NCI-H526 treated with DMSO at 0.1 percent for 48 hours (cell line): ENCODE measurements at places on chromosomes 16 and 17.

GRCh38 chr16:51228097-51228659 lies 77.1 kb upstream of the SALL1 start:
- no peak for DNase-seq

DNA sequence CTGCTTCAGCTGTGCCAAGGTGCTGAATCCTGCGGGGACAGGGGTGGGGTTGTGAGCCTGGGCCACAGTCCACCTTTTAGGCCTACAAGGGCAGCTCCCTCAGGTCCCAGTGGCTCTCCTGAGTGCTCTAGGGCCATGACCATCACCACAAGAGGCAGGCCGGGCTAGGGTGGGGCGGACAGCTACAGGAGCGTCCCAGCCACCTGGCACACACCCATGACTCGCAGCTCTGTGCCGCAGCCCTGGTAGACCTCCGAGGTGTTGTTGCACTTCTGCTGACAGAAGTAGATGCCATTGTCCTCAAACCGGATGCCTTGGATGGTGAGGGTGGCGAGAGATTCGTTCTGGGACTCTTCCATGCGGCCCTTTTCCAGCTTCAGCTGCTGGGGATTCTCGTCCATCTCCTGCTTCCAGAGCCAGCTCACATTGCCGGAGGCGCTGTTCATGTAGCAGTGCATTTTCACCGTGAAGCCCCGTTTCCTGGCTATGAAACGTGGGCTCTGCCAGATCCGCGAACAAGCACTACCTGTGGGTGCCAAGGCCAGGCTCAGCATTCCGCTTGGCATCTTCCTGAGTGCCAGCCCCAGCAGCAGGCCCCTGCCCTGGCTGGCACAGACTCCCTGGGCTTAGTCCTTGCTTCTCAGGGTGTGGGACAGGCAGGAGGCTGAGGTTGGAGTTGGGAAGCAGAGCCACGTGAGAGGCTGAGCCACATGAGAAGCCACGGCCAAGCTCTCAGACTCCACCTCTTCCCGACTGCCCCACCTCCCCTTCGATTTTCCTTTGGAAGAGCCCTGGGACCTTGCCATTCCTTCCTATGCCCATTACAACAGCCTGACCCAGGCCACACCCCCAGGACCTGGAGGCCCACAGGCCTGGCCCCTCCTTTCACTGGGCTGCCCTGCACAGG lies 2.0 kb downstream of the CD79B start:
- DNase-seq: no peak

GRCh38 chr17:37182786-37183465 lies 192.9 kb upstream of the C17orf78 start:
- DNase-seq: no peak

DNA sequence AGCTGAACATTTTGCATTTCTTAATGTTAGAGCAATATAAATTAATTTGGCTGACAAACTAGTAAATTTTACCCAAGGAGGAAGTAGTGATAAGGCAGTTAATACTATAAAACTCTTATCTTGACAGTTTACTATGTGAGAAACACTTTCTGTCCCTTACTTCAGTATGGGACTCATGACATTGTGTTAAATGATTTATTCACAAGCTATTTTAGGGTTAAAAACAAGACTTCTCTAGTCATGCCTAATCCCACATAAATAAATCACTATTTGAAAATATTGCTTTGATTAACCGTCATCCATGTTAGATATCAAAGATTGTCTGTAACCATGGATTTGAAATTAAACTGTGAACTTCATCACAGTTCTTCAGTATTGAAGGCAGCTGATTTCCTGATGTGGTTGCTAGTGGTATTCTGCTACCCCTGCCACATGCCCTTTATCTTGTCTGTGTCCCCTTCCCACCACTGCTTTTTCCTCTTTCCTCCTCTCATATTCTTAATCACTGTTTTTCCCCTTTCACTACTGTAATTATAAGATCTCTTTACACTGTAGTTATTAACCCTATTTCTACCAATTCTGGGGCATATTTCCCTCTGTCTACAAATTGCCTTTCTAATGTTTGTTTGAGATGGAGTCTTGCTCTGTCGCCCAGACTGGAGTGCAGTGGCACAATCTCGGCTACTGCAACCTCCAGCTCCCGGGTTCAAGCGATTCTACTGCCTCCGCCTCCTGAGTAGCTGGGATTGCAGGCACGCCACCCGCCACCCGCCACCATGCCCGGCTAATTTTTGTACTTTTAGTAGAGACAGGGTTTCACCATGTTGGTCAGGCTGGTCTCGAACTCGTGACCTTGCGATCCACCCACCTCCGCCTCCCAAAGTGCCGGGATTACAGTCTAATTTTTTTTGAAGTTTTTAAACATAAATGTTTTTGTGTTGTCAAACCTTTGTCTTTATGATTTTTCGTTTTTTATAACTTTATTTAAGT lies 95.6 kb downstream of the STXBP4 start:
- no peak for DNase-seq

- DNase-seq: no peak
Observed at GRCh38 chr16:85055493-85056210, 28.1 kb downstream of the KIAA0513 start.

DNA sequence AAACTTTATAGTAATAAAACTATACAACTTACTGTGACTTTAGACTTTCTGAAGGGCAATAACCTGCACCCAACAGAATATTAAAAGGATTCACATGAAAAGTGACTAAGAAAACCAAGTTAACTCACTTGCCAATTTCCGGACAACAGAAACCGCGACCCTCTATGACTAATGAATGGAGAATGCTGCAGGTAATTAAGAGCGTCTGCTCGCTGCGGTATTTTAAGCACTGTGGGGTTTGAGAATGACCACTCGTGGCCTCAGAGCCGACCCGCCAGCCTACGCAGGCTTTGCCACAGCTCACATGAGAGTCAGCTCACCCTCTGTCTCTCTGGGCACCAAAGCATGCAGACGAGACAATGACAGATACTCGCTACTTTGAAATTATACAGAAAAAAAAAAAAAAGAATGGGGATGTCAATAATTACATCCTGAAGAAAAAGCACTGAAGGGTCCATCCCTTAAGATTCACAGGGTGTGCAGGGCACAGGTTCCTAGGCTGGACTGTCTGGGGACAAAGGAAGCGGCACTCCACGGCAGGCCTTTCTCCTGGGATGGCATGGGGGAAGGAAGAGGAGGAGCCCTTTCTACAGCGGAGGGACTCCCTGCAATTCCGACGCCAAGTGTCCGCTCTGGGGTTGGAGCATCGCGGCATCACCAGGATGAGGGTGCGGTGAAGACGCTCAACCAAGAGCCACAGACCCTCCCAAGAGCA lies 35.0 kb downstream of the ZCCHC14 start:
- DNase-seq: no peak

DNA sequence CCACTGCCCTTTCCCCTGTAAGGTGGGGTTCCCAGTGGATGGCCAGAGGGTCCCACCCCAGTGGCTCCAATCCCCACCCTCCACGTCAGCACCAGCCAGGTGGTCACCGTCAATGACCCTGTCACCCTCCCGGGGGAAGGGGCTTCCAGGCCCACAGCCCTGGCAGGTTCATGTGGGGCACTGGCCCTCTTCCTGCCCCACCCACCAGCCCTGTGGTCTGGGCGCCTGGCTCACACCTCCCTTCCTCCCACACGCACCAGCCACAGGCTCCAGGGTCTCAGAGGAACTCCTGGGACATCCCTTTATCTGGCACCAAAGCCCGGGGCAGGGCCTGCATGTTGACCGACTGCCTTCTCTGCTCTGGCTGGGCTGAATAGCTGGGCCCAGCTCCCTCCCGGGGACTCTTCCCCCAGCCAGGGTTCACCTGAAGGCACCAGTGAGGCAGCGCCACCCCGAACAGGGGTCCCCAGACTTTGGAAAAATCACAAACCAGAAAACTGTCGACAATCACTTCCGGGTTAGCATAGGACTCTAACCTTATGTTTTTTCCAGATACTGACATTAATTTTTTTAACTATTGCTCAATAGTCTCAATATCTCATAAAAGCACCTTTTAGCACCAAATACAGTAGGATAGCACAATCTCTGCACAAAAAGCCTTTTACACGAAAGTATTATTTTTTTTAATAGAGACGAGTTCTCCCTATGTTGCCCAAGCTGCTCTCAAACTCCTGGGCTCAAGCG lies 21.9 kb upstream of the ZC3H18 start:
- DNase-seq: no peak
